ENCODE measurements at places on chromosomes 3 and 15. TPM values are rescaled to one million over a fixed set of nuclear protein-coding genes. Genes with fewer than 3 reads are reported as not detected.

The MTMR10 gene
- 9.4 TPM for polyA plus RNA-seq

The CDHR4 gene
- polyA plus RNA-seq: not detected

- no peak for DNase-seq
- H3K4me3 ChIP-seq: no peak overlapping the region
- no peaks in the 10 kb centered on the region for H3K4me1 ChIP-seq
- no peaks in the 10 kb centered on the region for H3K36me3 ChIP-seq
- no peak overlapping the region for H3K27ac ChIP-seq
These were observed 354.9 kb upstream of the ATP11B start for GRCh38 chr3:182438398-182438797.

DNA sequence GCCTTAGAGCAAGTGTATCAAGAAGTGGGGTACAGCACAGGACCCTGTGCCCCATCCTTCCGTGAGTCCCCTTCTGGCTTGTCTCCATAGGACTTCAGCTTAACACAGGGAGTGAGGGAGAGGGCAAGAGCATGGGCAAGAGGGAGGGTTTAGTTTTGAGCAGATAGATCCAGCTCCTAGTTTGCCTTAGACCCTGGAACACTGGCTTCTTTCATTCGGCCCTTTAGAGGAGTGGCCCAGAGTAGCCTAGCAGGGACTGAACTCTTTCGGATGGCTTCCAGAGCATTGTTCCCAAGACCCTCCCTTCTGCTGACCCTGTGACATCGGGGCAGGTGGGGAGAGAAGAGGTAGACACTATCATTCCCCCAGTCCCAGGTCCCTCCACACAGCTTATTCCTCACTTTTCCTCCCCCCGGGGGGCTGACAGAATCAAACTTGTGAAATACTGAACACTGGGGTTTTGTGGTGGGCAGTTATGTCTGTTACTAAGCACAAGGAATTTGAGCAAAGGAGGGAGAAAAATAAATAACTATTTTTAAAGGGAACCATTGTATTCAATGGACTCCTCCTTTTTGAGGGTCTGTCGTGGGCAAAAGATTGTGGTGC lies 289.6 kb upstream of the C2CD4B start:
- no peak for DNase-seq
- no peaks in the 10 kb centered on the region for H3K36me3 ChIP-seq
- no peak overlapping the region for H3K4me3 ChIP-seq

- no peak overlapping the region for H3K27ac ChIP-seq
- DNase-seq: no peak
- no peaks in the 10 kb centered on the region for H3K4me1 ChIP-seq
- no peaks in the 10 kb centered on the region for H3K36me3 ChIP-seq
These were observed 279.8 kb downstream of the ROBO2 start for GRCh38 chr3:77319711-77320110.

DNA sequence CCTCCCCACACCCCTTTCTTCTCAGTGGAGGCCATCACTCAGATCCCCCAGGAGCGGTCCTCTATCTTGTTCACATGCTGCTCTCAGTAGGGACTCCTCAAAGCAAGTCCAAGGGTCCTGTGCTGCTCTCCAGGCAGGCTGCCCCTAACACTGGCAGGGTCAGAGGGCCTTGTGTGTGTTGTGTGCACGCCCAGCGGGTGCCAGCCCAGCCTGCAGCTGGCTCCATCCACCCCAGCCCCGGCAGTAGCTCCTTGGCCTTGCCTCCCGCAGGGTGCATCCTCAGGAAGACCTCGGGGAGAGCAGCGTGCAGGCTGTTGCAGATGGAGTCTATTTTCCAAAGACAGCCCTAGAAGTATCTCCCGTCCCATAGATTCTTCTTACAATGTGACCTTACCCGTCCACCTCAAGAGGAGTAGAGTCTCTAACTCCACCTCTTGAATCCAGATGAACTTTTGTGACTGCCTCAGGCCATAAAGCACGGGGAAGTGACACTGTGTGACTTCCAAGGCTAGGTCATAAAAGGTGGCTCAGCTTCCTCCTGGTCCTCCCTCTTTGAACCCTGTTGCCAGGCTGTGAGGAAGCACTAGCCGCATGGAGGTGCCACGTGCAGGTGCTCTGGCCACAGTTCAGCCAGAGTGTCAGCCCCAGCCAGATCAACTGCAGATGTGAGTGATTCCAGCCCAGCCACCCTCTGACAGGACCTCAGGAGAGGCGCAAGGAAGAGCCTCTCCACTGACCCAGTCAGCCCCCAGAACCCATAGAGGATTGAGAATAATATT lies 531.6 kb downstream of the SHQ1 start:
- DNase-seq: no peak
- H3K27me3 ChIP-seq: no peaks in the 10 kb centered on the region
- H3K4me1 ChIP-seq: no peaks in the 10 kb centered on the region

GRCh38 chr15:60871731-60872130 lies 357.4 kb downstream of the RORA start:
- H3K4me3 ChIP-seq: no peak overlapping the region
- no peaks in the 10 kb centered on the region for H3K4me1 ChIP-seq
- no peaks in the 10 kb centered on the region for H3K36me3 ChIP-seq
- DNase-seq: no peak
- no peak overlapping the region for H3K27ac ChIP-seq
